Stimulated activated CD4-positive, alpha-beta T cell treated with anti-CD3 and anti-CD28 coated beads, Interleukin-2, amount 100 ng/mL, for 4 hours (primary cell): ENCODE measurements at places on chromosomes 16 and 17.
A peak's percentile ranks its signal among the peaks of the same experiment; 100 is the strongest.

DNA sequence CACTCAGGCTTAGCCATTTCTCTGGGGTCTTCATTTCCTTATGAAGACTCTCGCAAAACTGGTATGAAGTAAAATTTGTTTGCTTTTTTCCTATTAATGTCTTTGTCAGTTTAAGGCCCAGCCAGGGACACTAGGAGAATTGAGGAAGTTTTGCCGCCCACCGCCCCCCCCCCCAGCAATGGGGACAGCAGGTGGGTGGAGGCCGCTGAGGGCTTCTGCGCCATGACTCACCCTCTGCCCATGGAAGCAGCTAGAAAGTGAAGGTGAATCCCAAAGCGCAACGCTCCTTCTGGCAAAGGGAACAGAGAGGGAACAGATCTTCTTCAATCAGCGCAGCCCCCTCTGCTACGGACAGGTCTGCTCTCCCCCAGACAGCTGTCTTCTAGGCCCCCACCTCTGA lies 49.7 kb downstream of the MARF1 start:
- DNase-seq, result no peak

GRCh38 chr17:34628879-34629278 lies 49.5 kb downstream of the TMEM132E start:
- no peak for DNase-seq

- no peak for DNase-seq
These were observed 12.6 kb upstream of the SRRM2 start for GRCh38 chr16:2739625-2740430.

DNA sequence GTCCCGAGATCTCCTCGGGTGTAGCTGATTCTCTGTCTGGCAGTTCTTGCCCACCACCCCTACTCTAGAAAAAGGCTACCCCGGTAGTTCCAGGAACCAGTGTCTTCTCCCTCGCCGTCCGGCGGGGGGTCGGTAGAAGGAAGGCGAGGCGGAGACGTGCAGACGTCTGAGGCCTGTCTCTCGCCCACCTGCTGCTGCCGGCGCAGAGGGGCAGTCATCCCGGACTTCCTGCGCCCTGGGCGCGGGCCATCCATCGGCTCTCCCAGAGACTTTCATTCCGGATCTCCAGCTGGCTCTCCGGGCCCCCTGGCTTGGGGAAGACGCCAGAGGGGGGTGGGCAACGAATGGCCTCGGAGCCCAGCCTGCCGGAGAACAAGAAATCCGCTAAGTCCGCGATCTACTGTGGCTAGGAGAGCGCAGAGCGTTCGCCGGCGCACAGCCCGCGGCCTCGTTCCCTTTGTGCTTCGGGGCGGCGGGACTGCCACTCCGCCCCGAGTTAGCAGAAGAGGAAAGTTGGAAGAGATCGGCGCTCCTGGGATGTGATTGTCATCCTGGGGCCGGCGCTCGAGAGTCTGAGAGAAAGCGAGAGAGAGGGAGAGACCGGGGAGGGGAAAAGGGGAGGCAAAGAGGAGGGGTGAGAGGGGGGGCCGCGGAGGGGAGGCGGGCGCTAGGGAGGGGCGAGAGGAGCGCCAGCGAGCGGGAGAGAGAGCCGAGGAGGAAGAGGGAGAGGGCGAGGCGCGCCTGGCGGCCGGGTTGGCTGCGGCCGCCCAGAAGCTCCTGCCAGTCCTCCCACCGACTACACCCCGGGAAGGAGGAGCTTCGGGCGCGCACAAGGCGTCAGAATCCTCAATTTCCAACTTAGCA lies at the start of gene IRX5:
Gene IRX5, plus strand, starts transcription at position 861 of the 864 bp plus-strand sequence. CDS start 334 bp downstream, outside the sequence.
- no peak for DNase-seq

DNA sequence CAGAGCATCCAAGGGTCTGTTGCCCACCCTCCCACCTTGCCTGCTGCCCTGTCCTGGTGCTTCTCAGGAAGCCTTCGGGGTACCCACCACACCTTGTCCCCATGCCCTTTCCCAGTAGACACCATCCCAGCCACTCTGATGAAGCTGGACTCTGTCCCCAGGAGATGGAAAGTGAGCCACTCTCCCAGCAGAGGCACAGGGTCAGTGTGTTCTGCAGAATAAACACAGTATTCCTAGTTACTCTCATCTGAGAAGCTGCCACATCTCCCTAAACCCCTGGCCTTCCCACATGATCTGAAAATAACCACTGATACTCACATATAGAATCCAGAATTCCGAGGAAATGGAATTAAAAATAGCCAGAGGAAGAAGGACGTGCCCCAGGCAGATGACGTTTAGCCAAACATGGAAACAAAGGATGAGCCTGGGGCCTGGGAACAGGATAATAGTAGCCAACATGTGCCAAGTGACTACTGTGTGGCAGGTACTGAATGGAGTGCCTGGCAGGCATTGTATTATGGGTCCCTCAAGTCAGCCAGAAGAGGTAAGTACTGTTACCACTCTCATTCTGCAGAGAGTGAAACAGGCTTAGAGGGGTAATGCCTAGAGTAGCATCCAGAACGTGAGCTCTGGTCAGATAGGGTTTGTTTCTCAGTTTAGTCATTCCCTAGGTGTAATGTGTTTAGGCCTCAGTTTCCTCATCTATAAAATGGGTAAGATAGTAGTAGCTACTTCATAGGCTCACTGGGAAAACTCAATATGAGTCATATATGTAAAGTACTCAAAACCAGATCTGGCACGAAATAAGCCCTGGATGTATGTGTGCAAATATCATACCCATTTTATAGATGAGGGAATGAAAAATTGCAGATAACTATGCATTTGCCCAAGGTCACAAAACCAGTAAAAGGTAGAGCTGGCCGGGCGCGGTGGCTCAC lies 20.8 kb upstream of the PEMT start:
- DNase-seq, result no peak

DNA sequence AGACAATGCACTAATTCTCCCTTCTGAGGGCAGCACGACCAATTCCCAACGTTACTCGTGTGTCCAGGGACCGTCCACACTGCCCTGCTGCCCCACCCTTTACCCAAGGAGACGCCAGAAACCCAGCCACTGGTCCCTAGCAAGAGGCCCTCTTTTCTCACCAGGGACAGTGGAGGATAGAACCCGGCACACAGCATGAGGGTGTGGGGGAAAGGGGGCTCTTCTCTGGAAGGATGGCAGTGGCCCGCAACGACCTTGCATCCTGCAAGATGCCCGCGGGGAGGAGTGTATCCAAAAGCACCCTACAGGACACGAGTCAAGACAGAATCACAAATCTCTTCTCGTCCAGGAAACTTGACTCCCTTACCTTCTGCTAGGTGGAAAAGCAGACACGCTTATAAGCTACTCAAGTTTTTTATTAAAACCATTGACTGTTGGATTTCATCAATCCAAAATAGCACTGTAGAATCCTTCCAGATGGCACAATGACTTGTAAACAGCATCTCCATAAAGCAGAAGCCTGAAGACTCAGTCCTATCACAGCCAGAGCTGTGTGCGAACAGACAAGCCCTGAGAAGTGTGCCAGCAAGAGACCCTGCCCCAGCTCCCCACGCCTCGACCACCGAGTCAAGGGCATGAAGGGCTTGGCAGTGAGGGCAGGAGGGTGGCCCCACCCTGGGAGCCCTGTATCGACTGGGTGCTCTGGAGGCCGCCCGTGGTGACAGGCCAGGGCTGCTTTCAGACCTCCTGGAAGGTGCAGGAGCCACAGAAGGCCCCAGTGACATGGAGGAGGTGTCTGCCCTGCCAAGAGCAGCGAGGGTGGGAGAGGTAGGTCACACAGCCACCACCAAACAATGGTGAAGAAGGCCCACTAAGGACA lies 103.8 kb downstream of the ANKRD11 start:
- no peak for DNase-seq

DNA sequence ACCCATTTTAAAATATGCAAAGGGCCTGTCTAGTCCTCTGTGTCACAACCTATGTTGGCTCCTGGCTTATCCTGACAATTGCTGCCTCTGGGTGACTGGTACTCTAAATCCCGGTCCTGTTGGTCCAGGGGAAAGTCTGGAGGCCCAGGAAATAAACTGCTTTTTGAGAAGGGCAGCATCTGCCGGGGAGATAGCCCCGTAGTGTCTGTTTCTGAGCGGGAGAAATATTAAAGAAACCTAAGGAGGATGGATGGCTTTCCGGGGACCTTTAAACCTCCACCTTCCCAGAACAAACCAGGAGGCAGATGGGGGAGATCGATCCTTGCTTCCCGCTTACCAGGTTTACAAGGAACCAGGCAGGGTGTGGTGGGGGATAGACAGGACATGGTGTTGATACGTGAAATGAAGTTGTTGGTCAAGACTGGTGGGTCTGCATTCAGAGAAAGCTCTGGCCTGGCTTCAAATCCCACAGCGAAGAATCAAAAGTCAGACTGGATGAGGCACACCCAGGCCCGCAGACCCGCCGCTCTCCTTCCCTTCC lies 3.8 kb downstream of the HOXB2 start:
- no peak for DNase-seq

DNA sequence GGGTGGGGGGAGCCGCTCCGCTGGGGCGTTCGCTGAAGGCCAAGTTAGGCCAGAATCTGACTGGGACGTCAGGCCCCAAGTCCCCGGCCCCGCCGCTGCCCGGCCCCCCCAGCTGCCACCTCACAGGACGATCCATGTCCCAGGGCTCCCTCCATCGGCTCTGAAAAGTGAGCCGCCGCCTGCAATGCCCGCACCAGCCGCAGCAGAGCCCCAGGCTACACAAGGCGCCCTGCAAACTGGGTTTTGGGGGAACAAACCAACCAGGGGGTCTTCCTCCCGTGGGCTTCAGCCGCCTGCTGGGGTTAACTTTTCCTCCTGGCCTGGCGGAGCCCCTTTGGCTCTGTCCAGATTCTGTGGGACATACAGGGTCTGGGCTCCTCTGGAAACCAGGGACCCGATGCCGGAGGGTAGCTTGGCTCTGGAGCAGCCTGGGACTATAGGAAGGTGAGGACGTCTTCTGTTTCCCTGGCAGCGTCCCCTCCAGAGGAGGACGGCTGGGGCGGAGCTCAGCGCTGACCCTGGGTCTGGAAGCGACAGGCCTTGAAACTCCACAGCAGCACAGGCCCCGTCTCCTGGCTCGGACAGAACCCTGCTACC lies 835 bp downstream of the NME4 start:
- DNase-seq, result no peak

DNA sequence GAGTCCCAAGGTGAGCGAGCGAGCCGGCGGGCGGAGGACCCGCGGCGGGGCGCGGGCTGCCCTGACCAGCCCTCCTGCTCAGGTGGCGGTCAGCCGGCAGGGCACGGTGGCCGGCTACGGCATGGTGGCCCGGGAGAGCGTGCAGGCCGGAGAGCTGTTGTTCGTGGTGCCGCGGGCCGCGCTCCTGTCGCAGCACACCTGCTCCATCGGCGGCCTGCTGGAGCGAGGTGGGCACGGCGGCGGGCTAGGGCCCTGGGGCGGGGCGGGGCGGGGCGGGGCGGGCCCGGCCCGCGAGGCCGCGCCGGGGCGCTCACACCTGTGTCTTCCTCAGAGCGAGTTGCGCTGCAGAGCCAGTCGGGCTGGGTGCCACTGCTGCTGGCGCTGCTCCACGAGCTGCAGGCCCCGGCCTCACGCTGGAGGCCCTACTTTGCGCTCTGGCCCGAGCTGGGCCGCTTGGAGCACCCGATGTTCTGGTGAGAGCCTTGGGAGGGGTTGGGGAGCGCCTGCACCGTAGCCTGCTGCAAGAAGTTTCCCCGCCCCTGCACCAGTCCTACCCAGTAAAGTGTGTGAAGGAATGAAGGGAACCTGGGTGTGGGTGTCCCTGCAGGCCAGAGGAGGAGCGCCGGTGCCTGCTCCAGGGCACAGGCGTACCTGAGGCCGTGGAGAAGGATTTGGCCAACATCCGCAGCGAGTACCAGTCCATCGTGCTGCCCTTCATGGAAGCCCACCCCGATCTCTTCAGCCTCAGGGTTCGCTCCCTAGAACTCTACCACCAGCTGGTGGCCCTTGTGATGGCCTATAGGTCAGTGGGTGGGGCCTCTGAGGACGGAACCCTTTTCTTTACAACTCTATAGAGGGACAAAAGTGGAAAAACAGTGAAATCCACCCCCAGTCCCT lies 802 bp downstream of the SETD6 start:
- DNase-seq, result peak; percentile 21

DNA sequence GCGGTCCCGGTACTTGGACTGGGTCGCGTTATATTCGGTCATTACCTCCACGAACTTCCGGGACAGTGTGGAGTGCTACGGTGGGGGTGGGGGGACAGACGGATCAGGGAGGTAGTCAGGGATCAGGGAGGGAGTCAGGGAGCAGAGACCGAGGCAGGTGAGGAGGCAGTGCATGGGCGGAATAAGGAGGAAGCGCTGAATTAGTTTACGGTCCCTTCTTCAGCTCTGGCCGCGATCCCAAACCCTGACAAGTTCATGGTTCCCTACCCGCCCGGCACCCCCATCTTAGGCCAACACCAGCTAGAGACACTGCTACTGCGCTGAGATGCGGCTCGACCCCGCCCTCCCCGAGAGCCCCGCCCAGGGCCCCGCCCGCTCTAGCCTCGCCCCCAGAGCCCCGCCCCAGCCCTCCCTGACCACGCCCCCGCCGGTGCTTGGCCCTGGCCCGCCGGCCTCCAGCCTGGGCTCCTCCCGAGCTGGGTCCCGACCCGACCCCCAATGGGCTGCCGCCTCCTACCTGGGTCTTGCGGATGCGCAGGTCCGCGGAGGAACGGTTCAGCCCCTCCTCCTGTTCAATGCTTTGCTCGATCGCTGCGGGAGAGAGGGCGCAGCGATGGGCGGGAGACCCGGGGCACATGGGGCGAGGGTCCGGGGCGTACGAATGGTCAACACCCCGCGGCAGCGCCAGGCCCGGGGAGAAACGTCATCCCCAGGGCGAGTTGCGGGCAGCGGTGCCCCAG lies 12.1 kb downstream of the HSD3B7 start:
- peak; percentile 68 for DNase-seq

- peak; percentile 22 for DNase-seq
These were observed 4.7 kb upstream of the IGSF6 start for GRCh38 chr16:21656795-21657768.

GRCh38 chr16:67546761-67547422 lies 15.4 kb upstream of the CTCF start:
- DNase-seq, result peak; percentile 62

DNA sequence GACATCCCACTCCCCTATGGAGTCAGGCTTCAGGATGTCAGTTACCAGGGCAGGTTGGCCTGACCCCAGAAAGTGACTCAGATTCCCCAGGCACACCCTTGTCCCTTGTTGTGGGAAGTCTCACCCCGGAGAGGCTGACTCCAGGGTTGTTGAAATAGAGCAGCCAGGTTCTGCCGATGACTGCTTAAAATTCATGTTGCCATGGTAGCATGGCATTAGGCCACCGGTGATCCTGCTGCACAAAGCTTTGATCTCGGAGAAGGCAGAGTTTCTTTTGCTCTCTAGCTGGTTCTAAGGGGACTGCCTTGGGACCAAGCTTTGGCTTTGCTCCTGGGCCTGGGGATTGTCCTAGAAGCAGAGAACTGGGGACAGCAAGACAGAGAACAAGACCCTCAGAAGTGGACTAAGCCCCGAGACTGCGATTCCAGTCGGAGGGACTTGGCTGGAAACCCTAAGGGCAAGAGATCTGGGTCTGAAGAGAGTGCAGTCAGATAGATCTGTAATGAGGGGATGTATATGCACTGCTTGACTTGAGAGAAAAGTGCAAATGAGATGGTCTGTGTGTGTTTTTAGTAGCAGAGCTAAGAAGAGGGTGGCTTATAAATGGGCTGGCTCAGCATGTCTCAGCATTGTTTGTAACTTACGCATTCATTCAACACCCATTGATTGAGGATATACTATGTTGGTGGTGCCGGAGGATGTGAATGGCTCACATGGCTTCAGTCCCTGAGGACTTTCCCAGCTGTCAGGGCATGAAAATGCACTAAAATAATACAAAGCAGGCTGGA lies 106.9 kb downstream of the RGS9 start:
- DNase-seq, result no peak
